ENCODE measurements at places on chromosomes 11 and 22.

- DNase-seq = no peak
Observed at GRCh38 chr22:26734339-26735018, 77.1 kb downstream of the MIAT start.

DNA sequence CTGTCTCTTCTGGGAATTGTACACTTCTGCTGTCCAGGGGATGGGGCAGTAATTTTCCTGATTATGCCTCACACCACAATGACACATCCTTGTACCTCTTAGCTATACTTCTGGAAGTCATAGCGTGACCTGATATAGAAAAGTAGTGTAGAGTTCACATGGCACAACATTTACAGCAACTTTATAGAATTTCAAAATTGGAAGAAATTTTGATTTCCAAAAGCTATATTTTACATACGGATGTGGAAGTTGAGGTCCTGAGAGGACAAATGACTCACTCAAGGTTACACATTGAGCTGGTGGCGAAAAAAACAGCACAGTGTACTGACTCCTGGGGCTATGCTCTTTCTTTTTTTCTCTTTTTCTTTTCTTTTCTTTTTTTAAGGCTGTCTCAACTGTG is 6.3 kb upstream of the CYP2R1 start:
- no peak for DNase-seq

- DNase-seq = no peak
Observed at GRCh38 chr11:82675838-82676237, 57.8 kb downstream of the FAM181B start.

DNA sequence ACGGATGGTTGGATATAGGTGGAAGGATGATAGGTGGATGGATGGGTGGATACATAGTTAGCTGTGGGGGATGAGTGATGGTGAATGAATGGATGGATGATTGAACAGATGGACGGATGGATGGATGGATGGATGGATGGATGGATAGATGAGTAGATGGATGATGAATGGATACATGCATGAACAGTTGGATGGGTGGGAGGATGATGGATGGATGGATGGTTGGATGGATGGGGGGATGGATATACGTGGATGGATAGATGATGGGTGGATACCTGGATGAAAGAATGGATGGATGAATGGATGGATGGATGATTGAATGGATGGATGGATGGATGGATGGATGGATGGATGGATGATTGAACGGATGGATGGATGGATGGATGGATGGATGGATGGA is 68.4 kb upstream of the PRR5 start:
- no peak for DNase-seq

GRCh38 chr11:61908730-61909316 is 8.5 kb downstream of the RAB3IL1 start:
- no peak for DNase-seq

DNA sequence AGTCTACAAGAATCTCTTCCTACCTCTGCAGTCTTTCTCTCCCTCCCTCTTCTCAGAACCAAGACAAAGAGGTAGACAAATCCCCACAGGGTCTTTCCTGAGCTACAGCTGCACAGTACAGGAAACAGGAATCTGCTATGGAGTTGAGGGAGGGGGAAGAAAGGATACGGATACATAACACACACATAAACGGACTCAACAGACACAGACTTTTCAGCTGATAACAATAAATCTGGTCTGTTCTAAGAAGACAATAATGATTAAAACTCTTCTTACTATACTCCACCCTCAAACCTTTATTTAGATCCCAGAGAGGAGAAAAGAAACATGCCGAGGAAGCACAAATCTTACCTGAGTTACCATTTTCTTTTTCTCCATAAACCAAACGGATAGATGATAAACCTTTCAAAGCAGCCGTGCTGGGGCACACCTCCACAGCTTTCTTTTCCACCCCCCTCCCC is 122.2 kb downstream of the APOL5 start:
- no peak for DNase-seq

GRCh38 chr11:73598719-73599379 is 937 bp upstream of the FAM168A start:
- DNase-seq = no peak

GRCh38 chr11:102582140-102582539 is 43.0 kb downstream of the MMP20 start:
- DNase-seq = no peak

DNA sequence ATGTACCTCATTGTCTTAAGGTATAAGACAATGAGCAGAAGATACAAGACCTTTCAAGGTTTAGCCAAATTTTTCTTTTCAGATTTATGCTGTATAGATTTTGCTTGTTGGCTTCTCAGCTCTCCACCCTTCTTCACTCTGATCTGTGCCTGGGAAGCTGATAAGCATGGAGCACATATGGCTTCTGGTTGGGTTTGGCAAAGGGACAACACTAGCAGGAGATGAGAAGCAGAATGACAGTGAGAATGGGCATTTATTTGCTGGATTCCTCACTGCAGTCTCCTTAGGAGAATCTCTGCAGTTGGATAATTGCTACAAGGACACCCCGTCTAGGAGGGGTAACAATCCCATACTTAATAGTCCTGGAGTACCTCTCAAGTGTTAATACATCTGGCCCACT is 474.8 kb upstream of the CCDC90B start:
- no peak for DNase-seq

- no peak for DNase-seq
Observed at GRCh38 chr22:19951346-19951745, 9.7 kb upstream of the TXNRD2 start.

DNA sequence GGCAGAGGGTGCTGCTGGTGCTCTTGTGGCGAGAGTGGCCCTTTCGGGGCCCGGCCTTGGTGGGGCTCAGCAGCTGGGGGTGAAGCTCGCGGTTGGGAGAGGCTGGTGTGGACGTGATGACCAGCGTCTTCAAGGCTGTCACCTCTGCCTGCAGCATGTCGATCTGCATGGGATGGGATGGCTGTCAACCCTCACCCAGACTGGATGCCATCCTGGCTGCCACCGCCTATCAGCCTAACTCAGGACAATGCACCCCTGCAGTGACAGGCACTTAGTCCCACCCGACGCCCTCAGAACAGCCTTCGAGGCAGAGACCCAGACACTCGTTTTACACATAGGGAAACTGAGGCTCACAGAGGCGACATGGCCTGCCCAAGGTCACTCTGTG is 10.8 kb downstream of the RAB3IL1 start:
- no peak for DNase-seq

GRCh38 chr11:134173296-134173695 is 50.5 kb downstream of the NCAPD3 start:
- DNase-seq = no peak

GRCh38 chr11:36233204-36233603 is 56.0 kb downstream of the COMMD9 start:
- DNase-seq = no peak

DNA sequence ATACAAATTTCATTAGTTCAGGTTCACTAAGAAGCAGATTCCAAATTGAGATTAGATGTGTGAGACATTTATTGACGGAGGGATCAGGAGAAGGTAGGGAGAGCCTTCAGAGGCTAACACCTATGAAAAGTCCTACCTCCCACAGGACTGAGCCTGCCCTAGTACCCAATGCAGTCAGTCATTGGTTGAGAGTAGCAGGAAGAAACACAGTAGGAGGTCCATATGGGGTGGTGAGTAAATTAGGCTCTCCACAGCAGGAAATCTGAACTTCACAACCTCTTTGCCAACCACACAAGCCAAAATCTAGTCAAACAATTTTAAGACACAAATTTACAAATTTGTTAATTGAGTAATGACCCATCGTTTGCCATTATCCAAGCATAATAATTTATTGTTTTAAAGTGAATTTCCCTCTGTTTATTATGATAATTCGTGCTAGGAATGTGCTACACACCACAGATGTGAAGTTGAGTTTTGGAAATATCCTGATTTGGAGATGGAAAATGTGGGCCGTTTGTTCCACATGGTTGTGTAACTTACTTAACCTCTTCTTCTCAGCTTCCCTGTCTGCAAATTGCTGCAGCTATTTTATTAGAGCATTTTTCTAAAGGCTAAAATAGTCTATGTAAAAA is 542.1 kb downstream of the ETS1 start:
- DNase-seq = no peak

- peak; percentile 89 for DNase-seq
Observed at GRCh38 chr22:20079745-20080444, at the start of gene DGCR8. Gene DGCR8, plus strand, starts transcription at chr22:20080241. Its CDS starts 5,723 bp downstream, at chr22:20085964.

DNA sequence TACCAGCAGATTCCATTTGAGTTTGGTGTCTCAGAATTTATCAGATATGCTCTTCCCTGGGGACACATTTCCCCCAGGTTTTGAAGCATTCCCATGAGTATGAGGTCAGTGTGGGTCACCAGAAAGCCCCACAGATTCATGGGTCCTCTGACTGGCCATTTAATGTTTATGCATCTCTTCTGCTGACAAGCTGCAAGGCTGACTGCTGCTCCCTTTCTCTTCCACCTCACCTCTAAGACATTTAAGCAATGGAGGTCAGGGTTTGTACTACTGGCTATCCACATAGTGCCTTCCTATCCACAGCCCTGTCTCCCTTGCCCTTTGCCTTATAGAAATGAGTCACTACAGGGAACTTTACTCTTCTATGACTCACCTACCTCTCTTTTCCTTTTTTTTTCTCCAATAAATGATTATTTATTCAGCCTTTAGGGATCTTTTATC is 106.0 kb upstream of the TIMP3 start:
- DNase-seq = no peak

- DNase-seq = no peak
Observed at GRCh38 chr22:47620391-47620790, 857.9 kb downstream of the TBC1D22A start.

- DNase-seq = no peak
Observed at GRCh38 chr11:72833811-72834493, 19.7 kb downstream of the ATG16L2 start.

GRCh38 chr11:3939651-3940190 is 84.3 kb downstream of the STIM1 start:
- DNase-seq = no peak

GRCh38 chr22:24504540-24504939 is 9.4 kb downstream of the UPB1 start:
- DNase-seq = no peak

- DNase-seq = no peak
Observed at GRCh38 chr22:28395920-28396753, 283.5 kb downstream of the TTC28 start.

GRCh38 chr11:5689551-5689983 is at the start of gene TRIM22:
Gene TRIM22, plus strand, starts transcription at chr11:5689790. Its CDS starts 6,443 bp downstream, at chr11:5696233.
- peak; percentile 86 for DNase-seq

DNA sequence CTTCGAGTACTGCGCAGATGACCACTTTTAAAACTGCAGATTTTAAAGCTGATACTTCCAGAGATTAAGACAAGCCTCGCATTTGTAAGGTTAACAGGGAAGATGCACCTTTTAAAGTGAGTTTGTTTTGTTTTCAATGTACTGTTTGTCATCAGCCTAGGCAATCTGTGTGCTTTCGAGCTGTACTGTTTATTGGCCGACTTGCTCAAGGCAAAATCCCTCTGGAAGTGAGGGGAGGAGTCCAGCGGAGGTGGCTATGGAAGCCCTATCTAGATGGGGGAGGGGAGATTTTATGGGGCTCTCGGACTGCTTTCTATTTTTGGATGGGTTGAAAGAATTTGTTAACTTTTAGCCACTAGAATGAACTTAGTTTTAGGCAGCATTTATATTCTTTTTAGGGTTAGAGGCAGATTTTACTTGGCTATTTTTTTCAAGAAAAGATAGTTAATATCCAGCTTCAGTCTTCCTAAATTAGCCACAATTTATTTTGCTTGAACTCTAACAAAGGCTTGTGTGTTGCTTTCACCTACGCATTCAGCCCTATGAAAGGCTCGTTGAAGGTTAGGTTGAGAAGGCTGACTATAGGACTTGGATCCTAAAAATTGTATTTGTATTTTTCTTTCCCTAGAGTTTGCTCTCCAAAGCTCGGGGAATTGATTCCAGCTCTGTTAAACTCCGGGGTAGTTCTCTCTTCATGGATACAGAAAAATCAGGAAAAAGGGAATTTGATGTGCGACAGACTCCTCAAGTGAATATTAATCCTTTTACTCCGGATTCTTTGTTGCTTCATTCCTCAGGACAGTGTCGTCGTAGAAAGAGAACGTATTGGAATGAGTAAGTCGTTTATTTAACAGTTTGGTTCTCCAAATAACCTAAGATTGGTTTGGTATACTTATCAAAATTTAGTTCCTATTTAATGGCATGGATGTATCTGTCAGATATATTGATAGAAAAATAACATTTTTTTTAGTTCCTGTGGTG is 2.1 kb downstream of the WEE1 start:
- no peak for DNase-seq

DNA sequence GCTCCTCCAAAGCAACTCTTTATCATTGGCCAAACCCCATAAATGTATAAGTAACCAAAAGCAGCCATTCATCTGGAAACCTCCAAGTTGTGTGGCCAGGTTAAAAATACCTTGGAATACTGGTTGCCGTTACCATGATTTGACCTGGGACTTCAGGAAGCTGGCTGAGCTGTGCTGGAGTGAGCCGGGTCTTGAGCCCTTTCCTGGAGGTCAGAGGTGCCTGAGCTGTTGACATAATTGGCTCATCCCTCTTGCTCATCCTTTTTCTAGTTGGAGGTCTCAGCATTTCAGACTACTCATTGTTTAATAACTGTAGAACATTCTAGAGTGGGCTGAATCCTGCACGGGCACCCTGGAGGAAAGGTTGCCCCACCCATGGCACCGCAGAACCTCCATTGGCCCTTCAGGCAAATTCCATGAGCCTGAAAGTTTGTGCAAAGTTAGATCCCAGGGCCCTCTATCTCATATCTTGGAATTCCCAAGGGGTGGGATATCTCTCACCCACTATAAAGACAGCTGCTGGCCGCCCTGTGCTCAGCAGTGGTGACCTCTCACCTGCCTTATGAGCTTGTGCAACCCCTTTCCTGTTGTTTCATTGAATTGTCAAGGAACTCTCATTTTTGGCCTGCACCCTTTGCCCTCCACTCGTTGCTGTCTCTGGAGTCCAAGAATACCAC is 77.0 kb downstream of the C22orf31 start:
- DNase-seq = no peak

- no peak for DNase-seq
Observed at GRCh38 chr11:126601550-126602215, 246.2 kb downstream of the ST3GAL4 start.

DNA sequence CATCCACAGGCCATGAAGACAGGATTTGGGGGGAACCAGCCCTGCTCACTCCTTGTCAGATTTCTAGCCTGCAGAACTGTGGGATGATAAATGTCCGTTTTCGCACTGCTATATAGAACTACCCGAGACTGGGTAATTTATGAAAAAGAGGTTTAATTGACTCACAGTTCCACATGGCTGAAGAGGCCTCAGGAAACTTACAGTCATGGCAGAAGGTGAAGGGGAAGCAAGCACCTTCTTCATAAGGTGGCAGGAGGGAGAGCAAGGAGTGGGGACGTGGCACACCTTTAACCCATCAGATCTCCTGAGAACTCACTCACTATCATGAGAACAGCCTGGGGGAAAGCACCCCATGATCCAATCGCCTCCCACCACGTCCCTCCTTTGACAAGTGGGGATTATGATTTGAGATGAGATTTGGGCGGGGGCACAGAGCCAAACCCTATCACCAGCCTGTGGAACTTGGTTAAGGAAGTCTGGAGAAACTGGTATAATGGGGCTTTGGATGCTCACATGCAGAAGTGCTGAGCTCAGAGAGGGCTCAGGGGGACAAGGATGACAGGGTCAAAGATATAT is 50.7 kb downstream of the MYEOV start:
- no peak for DNase-seq

- peak; percentile 85 for DNase-seq
Observed at GRCh38 chr11:67648140-67648795, 2.3 kb downstream of the ACY3 start.

- peak; percentile 96 for DNase-seq
Observed at GRCh38 chr22:50244420-50245213, at the start of gene TUBGCP6. Gene TUBGCP6, minus strand, starts transcription at chr22:50245023. Its CDS starts 564 bp downstream, at chr22:50244459.

- DNase-seq = peak; percentile 1
Observed at GRCh38 chr22:23938328-23939016, 22.5 kb downstream of the GSTT2B start.

- DNase-seq = no peak
Observed at GRCh38 chr11:78332174-78332866, 85.3 kb downstream of the GAB2 start.
